Stimulated activated CD8-positive, alpha-beta memory T cell treated with anti-CD3 and anti-CD28 coated beads, Interleukin-2, amount 100 ng/mL, for 1 hour (primary cell): ENCODE measurements at places on chromosomes 5 and 9.

GRCh38 chr5:150653145-150653761 is 7.8 kb upstream of the MYOZ3 start:
- DNase-seq = no peak

GRCh38 chr5:109005297-109006009 is 257.8 kb downstream of the FER start:
- DNase-seq = no peak

GRCh38 chr5:172919525-172920446 is 39.4 kb upstream of the RPL26L1 start:
- DNase-seq = no peak

DNA sequence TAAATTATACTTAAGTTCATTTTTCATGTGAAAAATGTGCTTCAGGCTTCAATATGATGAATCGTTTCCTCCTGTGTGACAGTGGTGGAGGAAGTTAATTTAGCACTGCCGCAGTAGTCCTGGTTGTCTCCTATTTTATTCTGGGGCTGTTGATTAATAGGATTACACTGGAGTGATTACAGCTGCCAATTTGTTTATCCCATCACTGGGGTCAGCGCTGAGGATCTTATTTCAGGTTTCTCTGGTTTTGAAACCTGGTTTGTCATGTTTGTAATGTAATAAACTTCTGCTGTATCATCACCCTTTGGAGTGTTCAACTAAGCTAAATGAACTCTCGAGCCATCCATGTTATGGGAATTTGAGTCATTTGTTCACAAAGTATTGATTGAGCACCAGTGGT is 241.7 kb upstream of the KCNN2 start:
- DNase-seq = no peak

- no peak for DNase-seq
Observed at GRCh38 chr9:133375116-133375723, 640 bp downstream of the SURF4 start.
